NCI-H446 treated with DMSO at 0.1 percent for 48 hours (cell line): ENCODE measurements at places on chromosomes 16 and 17.

DNA sequence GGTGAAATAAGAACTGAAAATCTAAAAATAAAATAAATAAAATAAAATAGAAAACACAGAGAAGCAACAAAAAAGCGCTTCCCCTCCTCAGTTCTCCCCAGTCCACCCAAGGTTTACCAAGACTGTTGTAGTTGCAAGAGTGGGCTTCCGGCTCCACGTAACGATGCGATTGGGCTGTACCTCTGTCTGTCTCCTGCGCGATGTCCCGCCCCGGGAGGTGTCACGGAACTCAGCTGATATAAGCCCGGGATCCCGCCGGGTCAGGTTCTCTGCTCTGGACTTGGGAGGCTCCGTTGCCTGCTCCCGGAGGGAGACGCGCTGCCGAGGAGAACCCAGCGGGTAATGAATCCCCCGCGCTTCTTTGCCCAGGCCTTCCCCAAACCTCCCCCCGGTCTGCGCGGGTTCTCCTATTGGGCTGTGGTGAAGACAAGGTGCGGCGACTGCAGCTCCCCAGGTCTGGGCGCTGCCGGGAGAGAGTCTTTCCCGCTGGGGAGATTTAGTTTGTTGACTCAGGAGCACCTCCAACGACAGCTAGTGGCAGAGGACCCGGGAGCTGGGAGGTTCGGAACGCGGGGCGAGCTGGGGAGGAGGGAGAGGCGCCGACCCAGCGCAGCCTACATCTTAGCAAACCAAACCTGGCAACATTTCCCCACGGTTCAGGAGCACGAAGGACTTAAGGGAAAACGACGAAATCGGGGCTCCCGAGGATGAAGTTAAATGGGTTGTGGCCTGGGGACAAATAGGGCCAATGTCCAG is at the start of gene SLFN5:
Gene SLFN5, plus strand, starts transcription at position 268 of the 756 bp plus-strand sequence. CDS start 15,619 bp downstream, outside the sequence.
- DNase-seq, result no peak

DNA sequence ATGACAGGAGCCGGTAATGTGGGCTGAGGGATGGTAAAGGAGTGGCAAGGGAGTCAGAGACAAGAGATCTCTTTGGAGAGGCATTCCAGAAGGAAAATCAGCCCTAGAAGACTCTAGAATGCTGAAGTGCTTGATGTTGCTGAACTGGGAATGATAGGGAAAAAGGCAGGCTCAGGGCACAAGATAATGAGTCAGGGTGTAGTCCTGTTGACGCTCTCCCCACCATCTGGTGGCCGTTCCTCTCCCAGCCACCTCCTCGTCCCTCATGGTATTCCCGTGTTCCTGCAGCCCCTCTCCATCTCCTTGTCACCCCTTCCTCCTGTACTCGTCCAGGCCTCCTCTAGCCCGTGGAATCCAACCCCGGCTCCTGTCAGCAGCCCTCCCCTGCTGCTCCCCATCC is 11.1 kb upstream of the ALDOA start:
- no peak for DNase-seq

DNA sequence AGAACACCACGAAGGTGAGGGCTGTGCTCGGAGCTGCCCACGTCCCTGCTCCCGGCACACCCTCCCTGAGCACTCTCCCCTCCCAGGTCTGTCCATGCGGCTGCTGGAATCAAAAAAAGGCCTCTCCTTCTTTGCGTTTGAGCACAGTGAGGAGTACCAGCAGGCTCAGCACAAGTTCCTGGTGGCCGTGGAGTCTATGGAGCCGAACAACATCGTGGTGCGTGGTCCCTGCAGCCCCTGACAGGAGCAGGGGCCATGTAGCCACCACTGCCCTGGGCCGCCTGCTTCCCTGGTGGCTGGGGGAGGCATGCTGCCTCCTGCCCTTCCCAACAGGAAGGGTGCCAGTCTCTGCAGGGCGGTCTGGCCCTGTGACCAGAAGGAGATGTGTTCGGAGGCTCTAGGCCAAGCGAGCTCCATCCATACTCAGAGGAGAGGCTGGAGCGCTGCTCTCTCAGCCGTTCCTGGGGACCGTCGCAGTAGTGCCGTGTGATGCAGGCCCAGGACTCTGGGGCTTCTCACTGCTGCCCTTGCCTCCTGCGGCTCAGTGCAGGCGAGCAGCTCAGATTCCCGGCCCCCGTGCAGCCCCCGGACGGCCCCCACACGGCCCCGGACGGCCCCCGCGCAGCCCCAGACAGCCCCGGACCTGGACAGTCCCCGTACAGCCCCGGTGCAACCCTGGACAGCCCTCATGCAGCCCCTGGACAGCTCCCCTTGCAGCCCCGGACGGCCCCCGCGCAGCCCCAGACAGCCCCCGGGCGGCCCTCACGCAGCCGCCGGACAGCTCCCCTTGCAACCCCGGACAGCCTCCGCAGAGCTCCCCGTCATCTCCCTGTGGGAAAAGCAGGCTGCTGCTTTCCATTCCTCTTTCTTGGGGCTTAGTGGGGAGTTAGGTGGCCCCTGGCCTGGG is 20.5 kb downstream of the TCF25 start:
- DNase-seq, result no peak

GRCh38 chr17:68594552-68594951 is 6.6 kb downstream of the FAM20A start:
- DNase-seq, result no peak
